ENCODE measurements at places on chromosomes 2 and 18. TPM values are rescaled to one million over a fixed set of nuclear protein-coding genes. Genes with fewer than 3 reads are reported as not detected.

- DNase-seq: no peak
Observed at GRCh38 chr2:45379399-45380087, 231.5 kb downstream of the SRBD1 start.

- DNase-seq: peak; percentile 29
Observed at GRCh38 chr2:147937744-147938349, 82.7 kb downstream of the ORC4 start.

- DNase-seq: peak; percentile 69
Observed at GRCh38 chr2:69911985-69912563, 2.8 kb upstream of the MXD1 start.

DNA sequence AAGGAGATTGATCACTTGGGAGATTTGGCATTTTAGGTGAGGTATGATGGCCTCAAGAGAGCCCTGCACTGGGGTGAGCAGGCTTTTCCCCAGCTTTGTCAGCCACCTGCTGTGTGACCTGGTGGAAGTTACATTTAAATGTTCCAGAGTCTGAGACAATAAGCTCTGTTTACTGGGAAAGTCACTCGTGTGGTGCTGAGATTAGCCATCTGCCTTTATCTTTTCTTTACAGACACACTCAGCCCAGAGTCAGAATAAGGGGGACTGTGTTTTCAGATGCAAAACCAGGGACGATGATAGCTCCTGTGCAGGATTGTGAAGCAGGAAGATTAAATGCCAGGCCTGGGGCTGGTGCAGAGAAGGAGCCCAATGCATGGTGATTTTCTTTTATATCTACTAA is 47.9 kb downstream of the SH3RF3 start:
- DNase-seq: no peak

- DNase-seq: no peak
Observed at GRCh38 chr2:197947219-197947757, 142.9 kb downstream of the PLCL1 start.

GRCh38 chr2:133026536-133027177 is 356.7 kb upstream of the LYPD1 start:
- no peak for DNase-seq

GRCh38 chr2:29262681-29263260 is 147.6 kb downstream of the CLIP4 start:
- peak; percentile 82 for DNase-seq

DNA sequence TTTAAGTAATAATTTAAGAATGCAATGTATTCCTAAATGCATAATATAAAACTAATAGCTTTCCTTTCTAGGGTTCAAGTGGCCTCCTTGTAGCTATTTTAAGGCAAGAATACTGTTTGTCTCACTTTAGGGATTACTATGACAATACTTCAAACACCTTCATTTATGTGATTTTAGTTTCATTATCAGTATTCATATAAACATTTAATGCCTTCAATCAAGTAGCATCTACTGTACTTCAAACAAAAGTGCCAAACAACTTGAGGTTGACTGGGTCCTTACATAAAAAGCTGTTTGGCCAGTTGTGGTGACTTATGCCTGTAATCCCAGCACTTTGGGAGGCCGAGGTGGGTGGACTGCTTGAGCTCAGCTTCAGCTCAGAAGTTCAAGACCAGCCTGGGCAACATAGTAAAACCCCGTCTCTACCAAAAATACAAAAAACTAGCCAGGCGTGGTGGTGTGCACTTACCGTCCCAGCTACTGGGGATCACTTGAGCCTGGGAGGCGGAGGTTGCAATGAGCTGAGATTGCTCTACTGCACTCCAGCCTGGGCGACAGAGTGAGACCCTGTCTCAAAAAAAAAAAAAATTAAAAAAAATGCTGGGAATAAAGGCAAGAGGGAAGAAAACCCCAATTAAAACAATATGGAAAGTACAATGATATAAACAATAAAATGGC is 9.3 kb downstream of the MEX3C start:
- no peak for DNase-seq

DNA sequence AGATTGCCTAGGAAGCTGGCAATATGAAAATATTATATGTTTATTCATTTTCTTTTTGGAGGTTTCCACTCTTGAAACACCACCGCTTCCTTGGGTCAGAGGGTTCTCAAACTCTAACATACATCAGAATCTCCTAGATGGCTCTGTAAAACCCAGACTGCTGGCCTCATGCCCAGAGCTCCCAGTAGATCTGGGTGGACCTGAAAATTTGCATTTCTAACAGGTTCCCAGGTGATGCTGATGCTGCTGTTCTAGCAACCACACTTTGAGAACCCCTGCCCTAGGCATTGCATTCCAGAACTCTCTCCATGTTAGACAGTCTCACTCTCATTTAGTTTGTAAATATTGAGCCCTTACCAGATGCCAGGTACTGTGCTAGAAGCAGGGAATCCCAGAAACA is 139.4 kb downstream of the FAM210A start:
- no peak for DNase-seq

GRCh38 chr18:38611036-38611964 is 1045.7 kb upstream of the CELF4 start:
- no peak for DNase-seq

- no peak for DNase-seq
Observed at GRCh38 chr2:171348056-171348455, 85.7 kb downstream of the METTL8 start.

- DNase-seq: no peak
Observed at GRCh38 chr2:177808984-177809809, 263.4 kb downstream of the PDE11A start.

DNA sequence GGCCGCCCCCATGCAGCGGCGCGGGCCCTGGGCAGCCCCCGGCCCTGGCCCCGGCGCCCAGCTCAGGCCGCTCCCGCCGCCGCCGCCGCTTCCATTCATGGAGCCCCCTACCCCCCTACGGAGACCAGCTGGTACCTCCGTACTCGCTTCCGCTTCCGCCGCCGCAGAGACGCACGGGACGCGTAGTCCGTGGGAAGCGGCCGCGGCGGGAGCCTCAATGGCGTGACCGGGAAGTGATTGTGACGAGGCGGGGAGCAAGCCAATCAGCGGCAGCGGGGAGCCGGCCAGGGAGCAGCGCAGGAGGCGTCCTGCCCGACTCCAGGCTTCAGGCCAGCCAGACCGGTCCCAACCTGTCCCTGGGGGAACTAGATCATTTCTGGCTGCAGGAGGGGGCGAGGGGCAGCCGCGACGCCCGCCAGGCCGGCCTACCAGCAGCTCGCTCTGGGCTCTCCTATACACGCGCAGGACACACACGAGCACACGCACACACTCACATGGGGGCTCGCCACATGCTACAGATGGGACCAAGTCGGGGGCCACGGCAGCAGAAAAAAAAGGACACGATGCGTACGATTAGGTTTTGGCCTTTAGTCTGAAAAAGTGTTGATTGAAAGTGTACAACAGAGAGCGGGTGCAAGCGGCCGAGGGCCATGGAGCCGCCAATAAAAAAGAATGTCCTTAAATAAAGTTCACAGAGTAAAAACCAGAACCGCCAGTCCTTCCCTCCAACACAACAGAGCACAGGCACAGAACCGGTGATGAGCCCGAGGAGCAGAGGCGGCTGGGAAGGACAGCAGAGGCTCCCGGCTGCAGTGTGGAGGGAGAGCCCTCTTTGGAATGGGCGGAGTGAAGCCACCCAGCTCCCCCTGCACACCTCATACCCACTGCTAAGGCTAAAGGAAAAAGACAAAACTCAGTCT is at the start of gene ZNF513:
Gene ZNF513 (minus strand): TSS at position 109 of the 920 bp plus-strand sequence. CDS start 208 bp downstream, outside the sequence.
- DNase-seq: peak; percentile 93

GRCh38 chr2:200496696-200497095 is 13.2 kb downstream of the KCTD18 start:
- no peak for DNase-seq

GRCh38 chr2:168254158-168254935 is 7.0 kb upstream of the STK39 start:
- DNase-seq: peak; percentile 36

DNA sequence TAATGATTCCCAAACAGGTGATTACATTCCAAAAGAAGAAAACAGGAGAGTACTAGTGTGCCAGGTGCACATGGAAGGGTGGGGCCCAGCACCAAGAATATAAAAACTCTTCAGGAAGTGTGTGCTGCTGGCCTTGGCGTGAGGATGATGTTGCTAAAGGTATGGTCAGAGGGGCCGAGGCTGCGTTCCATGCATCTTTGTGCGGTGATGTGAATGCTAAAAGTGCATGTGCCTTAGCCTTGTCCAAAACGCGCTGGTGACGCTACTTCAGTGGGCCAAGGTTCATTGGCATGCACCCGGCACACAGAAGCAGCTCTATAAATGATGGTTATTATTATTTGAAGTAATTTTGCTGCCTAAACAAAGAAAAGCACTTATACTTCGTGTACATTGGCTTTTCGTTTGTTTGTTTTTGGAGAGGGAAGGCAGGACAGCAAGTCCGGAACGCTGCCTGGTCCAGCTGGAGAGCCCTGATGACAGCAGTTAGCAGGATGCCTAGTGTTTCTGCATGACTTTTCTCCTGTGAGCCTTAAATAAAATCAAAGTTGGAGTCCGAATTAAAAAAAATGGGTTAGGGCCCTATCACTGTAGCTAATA is 2.9 kb downstream of the ALKAL2 start:
- no peak for DNase-seq

DNA sequence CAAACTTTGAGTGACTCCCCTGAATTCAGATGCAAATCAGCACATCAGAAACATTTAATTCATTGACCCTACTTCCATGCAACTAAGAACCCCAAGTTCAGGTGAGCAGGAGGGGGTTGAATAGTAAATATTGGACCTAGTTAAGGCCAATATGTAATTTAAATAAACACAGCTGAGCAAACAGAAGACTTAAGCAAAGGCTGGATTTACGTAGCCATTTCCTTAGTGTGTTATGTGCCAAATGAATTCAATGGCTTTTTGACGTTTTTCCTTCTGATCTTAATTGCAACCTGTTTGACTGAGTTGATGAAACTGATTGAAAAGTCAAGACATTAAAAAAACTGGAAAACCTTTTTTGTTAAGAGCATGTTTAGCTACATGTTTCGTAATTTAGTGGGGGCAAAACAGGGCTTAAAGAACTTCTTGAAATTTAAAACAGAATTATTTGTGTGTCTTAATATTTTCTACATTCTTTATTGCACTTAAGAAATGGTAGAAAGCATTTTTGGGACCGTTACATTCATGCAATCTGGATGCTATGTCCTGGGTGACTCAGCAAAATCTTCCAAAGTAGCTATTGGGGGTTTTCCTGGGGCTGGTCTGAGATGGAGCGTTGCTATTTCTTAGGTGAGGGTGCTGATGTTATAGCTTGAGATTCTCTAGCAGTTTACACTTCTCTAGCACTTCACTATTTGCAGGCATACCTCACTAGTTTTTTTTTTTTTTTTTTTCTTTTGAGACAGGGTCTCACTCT is 25.5 kb upstream of the KCNE4 start:
- DNase-seq: peak; percentile 58

GRCh38 chr18:45738660-45739059 is 14.7 kb downstream of the SLC14A1 start:
- DNase-seq: no peak

DNA sequence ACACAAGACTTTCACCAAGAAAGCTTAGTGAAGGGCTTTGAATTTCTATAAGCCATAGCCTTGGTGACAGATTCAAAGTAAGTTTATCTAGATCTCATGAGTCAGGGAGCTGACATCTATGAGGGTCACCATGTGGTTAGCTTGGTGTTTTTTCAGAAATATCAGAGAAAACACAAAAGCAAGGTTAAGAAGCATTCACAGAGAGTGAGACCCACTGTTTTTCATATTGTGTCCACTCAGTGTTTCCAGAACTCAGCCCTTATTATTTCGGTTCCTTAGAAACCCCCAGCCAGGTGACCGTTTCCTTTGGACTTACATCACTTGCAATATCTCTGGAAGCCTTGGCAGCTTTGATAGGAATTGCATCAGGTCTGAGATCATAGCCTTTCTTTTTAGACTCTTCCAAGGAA is 76.6 kb downstream of the NEB start:
- DNase-seq: no peak

- peak; percentile 69 for DNase-seq
Observed at GRCh38 chr2:151374436-151374835, 17.0 kb downstream of the TNFAIP6 start.

DNA sequence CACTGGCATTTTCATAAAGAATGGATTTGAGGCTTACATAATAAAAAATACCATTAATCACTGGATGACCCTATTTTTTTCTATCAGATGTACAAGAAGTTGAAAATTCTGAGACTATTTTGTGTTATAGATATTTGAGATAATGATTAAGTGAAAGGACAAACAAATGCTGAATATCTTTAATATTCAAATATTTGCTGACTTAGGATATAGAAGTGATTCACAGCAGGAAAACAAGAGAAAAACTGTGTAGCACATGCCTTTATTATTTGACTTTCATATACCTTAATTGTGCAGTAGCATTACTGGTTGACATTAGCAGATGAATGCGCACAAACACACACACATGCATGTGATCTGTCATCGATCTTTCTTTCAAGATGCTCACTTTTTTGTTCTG is 766.5 kb downstream of the SATB2 start:
- DNase-seq: no peak

- peak; percentile 72 for DNase-seq
Observed at GRCh38 chr18:73679941-73680712, 467.5 kb downstream of the FBXO15 start.

GRCh38 chr2:206472094-206472493 is 28.8 kb downstream of the ADAM23 start:
- DNase-seq: no peak

- DNase-seq: peak; percentile 96
Observed at GRCh38 chr2:120825370-120826259, 89.9 kb downstream of the GLI2 start.

DNA sequence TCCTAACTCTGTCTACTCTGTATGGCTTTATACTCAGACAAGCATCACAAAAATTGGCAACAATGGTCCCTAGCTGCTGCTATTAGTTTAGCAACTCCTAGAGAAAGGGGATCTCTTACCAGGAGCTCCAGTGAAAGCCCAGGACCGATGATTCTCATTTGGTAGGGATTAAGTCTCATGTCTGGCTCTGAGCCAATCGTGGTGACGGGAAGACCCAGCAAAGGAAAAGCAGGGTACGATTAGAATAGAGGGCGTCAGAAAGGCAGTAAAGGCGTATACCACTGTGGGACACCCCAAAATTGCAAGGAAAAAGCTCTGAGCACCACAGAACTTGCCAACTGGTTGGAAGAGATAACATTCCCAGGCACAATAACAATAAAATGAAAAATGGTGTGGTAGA is 129.5 kb downstream of the MTCL1 start:
- no peak for DNase-seq

GRCh38 chr2:120934574-120935338 is 199.1 kb downstream of the GLI2 start:
- peak; percentile 95 for DNase-seq

GPAT2 gene
- total RNA-seq: not detected

B4GALT6 gene
- total RNA-seq: 2.4 TPM

PNKD gene
- 98.8 TPM for total RNA-seq

UGT1A8 gene
- not detected for total RNA-seq

FSIP2 gene
- total RNA-seq: 0.78 TPM

VWA3B gene
- total RNA-seq: not detected

SPATA3 gene
- total RNA-seq: not detected

CXCR1 gene
- total RNA-seq: not detected

SIGLEC15 gene
- 49.3 TPM for total RNA-seq

MRPL19 gene
- 51.1 TPM for total RNA-seq

PRADC1 gene
- 52.7 TPM for total RNA-seq

UCN gene
- 0.48 TPM for total RNA-seq

WDR35 gene
- total RNA-seq: 12.9 TPM

Data from RPMI7951 (cell line).